ENCODE measurements at places on chromosomes 6 and 20. TPM values are rescaled to one million over a fixed set of nuclear protein-coding genes. Genes with fewer than 3 reads are reported as not detected.

OR2J3 gene
- total RNA-seq, result not detected

FLRT3 gene
- total RNA-seq, result 2.5 TPM

HUS1B gene
- total RNA-seq, result 0.72 TPM

PACSIN1 gene
- not detected for total RNA-seq

DNA sequence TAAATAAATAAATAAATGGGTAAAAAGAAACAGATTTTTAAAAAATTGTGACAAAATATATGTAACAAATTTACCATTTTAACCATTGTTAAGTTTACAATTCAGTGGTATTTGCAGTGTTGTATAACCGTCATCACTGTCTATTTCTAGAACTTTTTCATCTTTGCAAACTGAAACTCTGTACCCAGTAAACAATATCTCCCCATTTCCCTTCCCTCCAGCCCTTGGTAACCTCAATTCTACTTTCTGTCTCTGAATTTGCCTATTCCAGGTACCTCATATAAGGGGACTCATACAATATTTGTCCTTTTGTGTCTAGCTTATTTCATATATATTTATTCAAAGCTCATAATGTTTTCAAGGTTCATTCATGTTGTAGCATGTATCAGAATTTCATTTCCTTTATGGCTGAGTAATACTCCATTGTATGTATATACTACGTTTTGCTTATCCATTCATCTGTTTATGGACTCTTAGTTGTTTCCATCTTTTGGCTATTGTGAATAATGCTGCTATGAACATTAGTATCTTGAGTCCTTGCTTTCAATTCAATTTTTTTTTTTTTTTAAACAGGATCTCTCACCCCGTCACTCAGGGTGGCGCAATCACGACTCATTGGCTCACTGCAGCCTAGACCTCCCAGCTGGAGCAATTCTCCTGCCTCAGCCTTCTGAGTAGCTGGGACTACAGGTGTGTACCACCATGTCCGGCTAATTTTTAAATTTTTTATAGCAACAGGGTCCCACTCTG lies 8.9 kb downstream of the MANBAL start:
- H3K4me3 ChIP-seq, result no peak overlapping the region
- no peaks in the 10 kb centered on the region for H3K27me3 ChIP-seq
- peaks cover 58% of the 10 kb centered on the region for H3K4me1 ChIP-seq
- DNase-seq, result no peak
- H3K36me3 ChIP-seq, result peaks cover 28% of the 10 kb centered on the region

GRCh38 chr6:11500008-11500407 lies 37.5 kb upstream of the TMEM170B start:
- no peak overlapping the region for H3K4me3 ChIP-seq
- DNase-seq, result peak; percentile 56
- H3K36me3 ChIP-seq, result no peaks in the 10 kb centered on the region
- H3K4me1 ChIP-seq, result peaks cover 10% of the 10 kb centered on the region

DNA sequence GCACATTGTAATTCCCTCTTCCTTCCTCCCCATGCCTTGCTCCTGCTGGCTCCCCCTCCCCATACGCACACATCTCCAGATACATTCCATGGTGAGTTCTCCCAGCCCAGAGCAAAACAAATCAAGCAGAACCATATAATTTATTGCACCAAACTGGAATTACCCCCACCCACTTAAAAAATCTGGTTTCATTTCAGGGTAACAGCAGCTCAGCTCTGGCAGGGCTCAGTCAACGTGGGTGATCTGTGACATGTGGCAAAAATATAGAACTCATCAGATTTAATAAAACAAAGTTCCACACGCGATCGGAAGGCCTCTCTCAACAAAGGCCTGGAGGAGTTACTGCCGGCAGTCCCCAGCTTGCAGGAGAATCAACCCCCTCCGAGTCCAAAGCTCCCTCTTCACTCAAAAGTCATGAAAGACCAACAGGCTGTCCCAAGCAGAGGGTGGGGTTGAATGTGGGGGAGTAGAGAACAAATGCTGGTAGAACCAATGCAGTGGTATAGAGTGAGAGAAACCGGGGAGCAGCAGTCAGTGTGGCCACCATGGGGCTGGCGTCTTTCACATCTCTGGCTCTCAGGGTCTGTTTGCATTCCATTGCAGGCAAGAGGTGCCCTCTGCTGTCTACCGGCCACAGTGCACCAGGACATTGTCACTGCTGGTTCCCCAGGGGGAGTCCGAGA lies 323.3 kb upstream of the NT5E start:
- peaks cover 53% of the 10 kb centered on the region for H3K4me1 ChIP-seq
- H3K36me3 ChIP-seq, result no peaks in the 10 kb centered on the region
- peak overlapping the region; percentile 45 for H3K4me3 ChIP-seq
- no peak for DNase-seq
- peak overlapping the region; percentile 58 for H3K27ac ChIP-seq

DNA sequence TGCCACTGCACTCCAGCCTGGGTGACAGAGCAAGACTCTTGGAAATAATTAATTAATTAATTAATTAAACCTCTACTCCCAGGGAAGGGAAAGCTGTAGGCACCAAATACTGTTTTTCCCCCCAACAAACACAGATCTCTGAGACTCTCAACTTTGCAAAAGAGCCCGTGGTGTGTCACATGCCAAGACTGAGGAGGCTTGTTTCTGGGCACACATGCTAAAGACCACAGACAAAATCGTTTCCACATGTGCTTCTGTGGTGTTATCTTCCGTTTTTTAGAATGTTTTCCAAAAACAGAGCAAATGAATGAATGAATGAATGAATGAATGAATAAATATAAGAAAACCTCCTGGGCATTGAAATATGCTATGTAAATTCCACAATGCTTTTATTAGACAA lies 55.6 kb upstream of the ATXN1 start:
- no peak for DNase-seq
- no peak overlapping the region for H3K4me3 ChIP-seq
- peaks cover 5% of the 10 kb centered on the region for H3K27me3 ChIP-seq
- no peaks in the 10 kb centered on the region for H3K4me1 ChIP-seq
- H3K36me3 ChIP-seq, result no peaks in the 10 kb centered on the region

- H3K27me3 ChIP-seq, result no peaks in the 10 kb centered on the region
- H3K4me1 ChIP-seq, result no peaks in the 10 kb centered on the region
- DNase-seq, result peak; percentile 54
- H3K4me3 ChIP-seq, result no peak overlapping the region
These were observed 97.8 kb downstream of the RAMACL start for GRCh38 chr6:166488701-166489100.

DNA sequence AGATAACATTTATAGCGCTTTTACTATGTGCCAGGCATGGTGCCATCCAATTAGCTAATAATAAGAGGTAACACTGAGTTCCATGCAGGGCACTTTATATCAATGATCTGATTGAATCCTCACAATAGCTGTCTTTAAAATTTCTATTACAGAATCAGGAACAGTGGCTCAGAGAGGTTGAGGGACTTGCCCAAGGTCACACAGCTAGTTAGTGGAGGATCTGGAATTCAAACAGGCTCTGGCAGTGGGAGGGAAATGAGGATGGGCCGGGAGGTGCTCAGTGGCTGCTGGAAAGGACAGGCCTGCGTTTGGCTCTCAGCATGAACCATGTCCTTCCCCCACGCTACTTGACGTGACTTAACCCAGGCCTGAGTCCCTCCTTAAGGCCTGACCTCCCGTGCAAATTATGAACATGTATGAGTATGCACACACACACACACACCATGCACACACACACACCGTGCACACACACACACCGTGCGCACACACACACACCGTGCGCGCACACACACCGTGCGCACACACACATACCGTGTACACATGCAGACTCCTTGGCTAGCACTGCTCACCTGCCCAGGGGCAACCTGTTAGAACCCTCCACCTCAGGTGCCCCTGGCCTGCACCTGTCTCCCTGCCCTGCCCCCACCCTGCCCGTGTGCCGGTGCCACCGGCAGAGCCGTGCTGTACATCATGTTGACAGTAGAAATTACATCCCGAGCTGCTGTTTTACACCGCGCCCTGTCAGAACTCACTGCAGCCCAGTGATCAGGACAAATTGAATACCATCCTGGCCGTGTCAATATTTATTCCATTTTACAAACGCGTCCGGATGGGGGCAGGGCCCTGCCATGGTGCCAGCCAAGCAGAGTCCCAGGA lies 43.7 kb downstream of the CDH22 start:
- H3K4me1 ChIP-seq, result no peaks in the 10 kb centered on the region
- DNase-seq, result no peak
- H3K36me3 ChIP-seq, result no peaks in the 10 kb centered on the region
- peaks cover 5% of the 10 kb centered on the region for H3K27me3 ChIP-seq

- H3K36me3 ChIP-seq, result peaks cover 89% of the 10 kb centered on the region
- H3K27me3 ChIP-seq, result no peaks in the 10 kb centered on the region
- H3K27ac ChIP-seq, result no peak overlapping the region
- peak; percentile 52 for DNase-seq
- no peaks in the 10 kb centered on the region for H3K4me1 ChIP-seq
- H3K4me3 ChIP-seq, result no peak overlapping the region
These were observed 49.3 kb downstream of the EZR start for GRCh38 chr6:158769771-158770432.

Measured in osteoblast (primary cell).